ENCODE measurements at places on chromosomes 12 and 14.

DNA sequence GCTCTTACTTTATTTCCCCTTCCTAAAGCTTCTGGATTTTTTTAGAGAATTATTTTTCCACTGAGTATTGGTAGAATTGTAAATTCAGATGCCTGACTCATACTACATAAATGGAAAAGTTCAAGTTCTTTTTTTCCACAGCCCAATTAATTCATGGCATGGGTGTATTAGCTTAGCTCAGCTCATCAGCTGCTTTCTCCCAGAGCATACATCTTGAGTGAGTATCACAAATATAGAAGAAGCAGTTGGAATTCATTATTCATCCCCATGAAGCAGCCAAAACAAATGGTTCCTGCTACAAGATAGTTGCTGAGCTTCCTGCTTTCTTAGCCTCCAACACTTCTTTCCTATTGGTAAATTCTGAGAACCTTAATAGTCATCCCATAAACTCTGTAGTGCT lies 105.1 kb downstream of the C12orf50 start:
- no peak for DNase-seq

DNA sequence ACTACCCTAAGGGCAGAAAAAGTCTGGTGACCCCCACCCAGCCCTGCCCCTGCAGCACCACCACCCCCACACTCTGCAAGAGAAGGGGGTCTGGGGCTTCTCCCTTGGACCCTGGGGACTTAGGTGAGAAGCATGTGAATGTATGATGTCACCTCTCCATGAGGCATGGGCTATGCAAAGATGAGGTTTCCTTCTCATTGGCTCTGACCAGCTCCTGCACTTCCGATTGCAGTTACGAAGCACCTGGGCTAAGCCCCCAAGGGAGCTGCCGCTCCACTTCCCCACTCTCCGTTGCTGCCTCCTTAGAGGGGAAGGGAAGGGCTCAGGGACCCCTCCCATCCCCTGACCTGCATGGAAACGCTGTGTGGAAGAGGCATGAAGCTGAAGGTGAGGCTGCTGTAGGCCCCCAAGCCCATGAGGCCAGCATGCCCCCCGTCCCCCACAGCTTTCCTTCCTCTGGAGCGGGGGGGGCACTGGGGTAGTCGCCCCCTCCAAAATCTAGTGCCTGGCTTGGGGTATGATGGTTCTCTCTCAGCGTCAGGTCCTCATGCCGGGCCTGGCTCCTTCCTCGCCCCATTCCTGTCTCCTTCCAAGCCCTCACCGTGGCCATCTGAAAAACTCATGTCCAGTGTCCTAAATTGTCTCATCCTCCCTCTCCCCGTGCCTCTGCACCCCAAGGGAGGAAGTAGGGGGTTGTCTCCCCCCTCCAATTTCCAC lies 5.5 kb upstream of the DDX23 start:
- no peak for DNase-seq

- no peak for DNase-seq
These were observed 26.8 kb upstream of the PEX5 start for GRCh38 chr12:7162691-7163114.

GRCh38 chr12:117352206-117352605 lies 9.2 kb downstream of the NOS1 start:
- DNase-seq = no peak

GRCh38 chr12:546920-547845 lies 87.4 kb downstream of the B4GALNT3 start:
- DNase-seq = peak; percentile 34

DNA sequence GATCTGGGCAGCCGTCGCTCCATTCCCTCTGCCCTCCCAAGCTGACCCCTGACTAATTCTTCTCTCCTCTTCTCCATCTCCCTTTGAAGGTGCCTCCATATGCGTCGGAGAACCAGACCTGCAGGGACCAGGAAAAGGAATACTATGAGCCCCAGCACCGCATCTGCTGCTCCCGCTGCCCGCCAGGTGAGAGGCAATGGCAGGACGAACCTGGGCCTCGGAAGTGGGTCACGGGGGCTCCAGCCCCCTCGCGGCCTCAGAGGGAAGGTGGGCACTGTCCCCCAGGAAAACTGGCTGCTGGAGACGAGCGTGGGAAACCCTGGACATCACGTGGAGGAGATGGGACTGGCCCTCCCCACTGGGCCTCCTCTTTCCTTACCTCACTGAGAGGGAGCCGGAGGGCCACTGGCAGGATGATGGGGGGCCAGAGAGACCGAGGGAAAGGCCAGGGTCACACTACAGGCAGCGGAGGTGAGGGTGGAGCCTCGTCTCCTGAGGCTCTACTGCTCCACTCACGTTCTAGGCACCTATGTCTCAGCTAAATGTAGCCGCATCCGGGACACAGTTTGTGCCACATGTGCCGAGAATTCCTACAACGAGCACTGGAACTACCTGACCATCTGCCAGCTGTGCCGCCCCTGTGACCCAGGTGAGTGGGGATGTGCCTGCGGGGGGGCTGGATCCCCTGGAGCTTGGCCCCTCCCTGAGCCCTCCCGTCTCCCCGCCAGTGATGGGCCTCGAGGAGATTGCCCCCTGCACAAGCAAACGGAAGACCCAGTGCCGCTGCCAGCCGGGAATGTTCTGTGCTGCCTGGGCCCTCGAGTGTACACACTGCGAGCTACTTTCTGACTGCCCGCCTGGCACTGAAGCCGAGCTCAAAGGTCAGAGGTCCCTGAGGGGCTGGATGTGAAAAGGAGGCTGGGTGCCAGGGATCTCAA lies 806 bp downstream of the LTBR start:
- no peak for DNase-seq

DNA sequence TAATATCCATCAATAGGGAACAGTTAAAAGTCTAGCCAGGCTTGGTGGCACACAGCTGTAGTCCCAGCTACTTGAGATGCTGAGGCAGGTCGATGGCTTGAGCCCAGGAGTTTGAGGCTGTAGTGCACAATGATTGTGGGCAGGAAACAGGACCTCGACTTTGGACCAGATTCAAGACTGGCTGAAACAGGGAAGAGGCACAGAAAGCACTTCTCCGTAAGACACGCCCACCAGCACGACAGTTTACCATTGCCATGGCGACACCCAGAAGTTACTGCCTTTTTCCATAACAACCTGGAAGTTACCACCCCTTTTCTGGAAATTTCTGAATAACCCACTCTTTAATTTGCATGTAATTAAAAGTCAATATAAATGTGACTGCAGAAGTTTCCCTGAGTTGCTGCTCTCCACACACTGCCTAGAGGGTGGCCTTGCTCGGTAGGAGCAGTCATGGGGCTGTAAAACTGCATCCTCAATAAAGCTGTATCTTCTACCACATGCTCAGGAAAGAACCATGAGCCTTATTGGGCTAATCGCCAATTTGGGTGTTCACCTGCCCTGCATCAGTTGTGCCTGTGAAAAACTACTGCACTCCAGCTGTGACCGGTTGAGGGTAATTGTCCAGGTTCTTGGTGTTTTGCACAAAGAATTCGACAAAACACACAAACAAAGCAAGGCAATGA lies 4.6 kb upstream of the LRRC23 start:
- DNase-seq = peak; percentile 42

All from HCEC 1CT (cell line).